ENCODE measurements at places on chromosomes 7 and 10.

- no peak for DNase-seq
Measured at GRCh38 chr7:7793921-7794320, 75.5 kb upstream of the RPA3 start.

GRCh38 chr10:2392145-2392812 lies 655.0 kb upstream of the ADARB2 start:
- DNase-seq = no peak

GRCh38 chr7:90797596-90797995 lies 201.5 kb downstream of the CDK14 start:
- no peak for DNase-seq

DNA sequence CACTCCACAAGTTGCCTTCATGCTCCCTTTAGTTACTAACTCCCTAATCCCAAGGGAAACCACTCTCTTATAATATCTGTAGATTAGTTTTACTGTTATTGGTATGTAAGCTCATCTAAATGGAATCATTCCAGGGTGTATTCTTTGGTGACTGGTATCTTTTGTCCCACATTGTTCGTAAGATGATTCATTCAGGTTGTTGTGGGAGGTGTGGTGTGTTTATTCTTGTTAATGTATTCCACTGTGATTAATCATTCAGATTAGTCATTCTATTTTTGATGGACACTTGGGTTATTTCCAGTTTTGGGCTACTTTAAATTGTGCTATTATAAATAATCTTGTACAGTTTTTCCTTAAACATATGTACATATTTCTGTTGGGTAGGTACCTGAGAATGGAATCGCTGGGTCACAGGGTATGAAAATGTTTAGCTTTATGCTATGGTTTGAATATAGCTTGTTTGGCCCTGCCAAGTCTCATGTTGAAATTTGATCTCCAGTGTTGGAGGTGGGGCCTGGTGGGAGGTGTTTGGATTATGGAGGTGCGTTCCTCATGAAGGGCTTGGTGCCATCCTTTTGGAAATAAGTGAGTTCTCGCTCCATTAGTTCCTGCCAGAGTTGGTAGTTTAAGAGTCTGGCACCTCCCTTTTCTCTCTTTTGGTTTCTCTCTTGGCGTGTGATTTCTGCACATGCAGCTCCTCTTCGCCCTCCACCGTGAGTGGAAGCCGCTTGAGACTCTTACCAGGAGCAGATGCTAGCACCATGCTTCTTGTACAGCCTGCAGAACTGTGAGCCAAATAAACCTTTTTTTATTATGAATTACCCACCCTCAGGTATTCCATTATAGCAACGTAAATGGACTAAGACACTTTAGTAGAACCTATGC lies 13.8 kb downstream of the BTRC start:
- DNase-seq = peak; percentile 53

DNA sequence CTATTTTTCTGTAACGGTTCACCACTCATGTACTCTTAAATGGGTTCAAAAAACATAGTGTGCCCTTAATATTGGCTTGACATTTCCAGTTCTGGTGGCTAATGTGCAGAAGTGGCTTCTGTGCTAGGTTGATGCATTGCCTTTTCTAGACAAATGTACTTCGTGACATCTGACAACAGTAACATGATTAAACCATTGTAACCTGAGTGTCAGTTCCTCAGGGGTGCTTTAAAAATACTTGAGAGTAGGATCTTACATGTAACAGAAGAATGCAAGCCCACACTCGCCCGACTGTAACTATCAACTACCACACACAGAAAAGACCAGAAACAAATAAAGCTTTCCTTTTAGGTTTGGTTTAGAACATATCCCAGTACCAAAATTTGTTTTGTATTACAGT lies 393.4 kb upstream of the NFE2L3 start:
- DNase-seq = no peak

- DNase-seq = no peak
Measured at GRCh38 chr10:17585016-17585415, 32.2 kb downstream of the HACD1 start.

Data from HTR-8/SVneo (cell line).